ENCODE measurements at places on chromosomes 2 and 18. TPM values are rescaled to one million over a fixed set of nuclear protein-coding genes. Genes with fewer than 3 reads are reported as not detected.

Gene TMEM37
- total RNA-seq, result 0.49 TPM

Gene SCG2
- total RNA-seq, result 0.38 TPM

Gene CDH20
- total RNA-seq, result 0.16 TPM

Gene LRP2
- not detected for total RNA-seq

Gene ASB18
- not detected for total RNA-seq

Gene RAX
- not detected for total RNA-seq

Gene OTOS
- total RNA-seq, result not detected

Gene TXNDC2
- not detected for total RNA-seq

Gene MYO5B
- 0.31 TPM for total RNA-seq

Gene IL36B
- not detected for total RNA-seq

Gene C2orf80
- total RNA-seq, result not detected

Gene PLCD4
- 0.32 TPM for total RNA-seq

Gene DNAJC27
- 1.6 TPM for total RNA-seq

Gene TNFRSF11A
- total RNA-seq, result 4.4 TPM

Gene REG3G
- not detected for total RNA-seq

Gene MAP3K2
- total RNA-seq, result 9.6 TPM

Gene HTR2B
- total RNA-seq, result 0.32 TPM

Gene CENPA
- total RNA-seq, result 6.7 TPM

Gene POTEJ
- total RNA-seq, result 0.16 TPM

Gene CPLX4
- not detected for total RNA-seq

Gene SLC5A6
- total RNA-seq, result 10.7 TPM

Data from bladder microvascular endothelial cell (primary cell).